GM12865 (cell line): ENCODE measurements at places on chromosomes 4 and X.

- no peak for DNase-seq
Observed at GRCh38 chr4:94491322-94491721, 39.6 kb downstream of the PDLIM5 start.

- DNase-seq: no peak
Observed at GRCh38 chr4:31617667-31618066, 897.5 kb downstream of the PCDH7 start.

GRCh38 chrX:74119016-74119910 is 184.7 kb upstream of the ZCCHC13 start:
- DNase-seq: no peak

DNA sequence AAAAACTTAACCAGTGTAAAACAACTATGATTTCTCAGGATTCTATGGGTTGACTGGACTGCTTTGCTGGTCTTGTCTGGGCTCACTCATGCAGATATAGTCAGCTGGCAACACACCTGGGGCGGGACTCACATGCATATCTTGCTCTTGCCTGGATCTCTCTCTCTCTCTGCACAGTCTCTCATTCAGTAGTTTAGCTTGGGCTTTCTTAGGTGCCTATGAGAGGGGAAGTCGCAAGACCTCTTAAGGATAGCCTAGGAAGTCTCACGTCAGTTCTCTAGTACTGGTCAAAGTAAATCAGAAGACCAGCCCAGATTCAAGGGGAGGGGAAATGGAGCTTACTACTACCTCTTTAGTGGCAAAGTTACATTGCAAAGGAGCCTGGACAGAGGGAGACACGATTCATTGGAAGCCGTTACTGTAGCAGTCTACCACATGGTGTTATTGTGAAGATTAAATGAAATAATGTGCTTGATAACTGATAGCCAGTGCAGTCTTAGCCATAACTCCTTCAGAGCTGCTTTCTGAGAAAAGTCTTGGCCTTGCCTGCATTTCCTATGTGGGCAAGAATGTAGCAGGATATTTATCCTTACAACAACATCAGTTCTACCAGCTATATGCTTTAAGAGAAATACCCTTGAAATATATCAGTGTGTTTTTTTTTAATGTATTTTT is 2.1 kb downstream of the COPS4 start:
- DNase-seq: no peak

- DNase-seq: no peak
Observed at GRCh38 chr4:75542824-75543223, 13.0 kb upstream of the ODAPH start.

- no peak for DNase-seq
Observed at GRCh38 chr4:37243722-37244582, 591 bp upstream of the NWD2 start.
